ENCODE measurements at places on chromosomes 3 and 15.
A peak's percentile ranks its signal among the peaks of the same experiment; 100 is the strongest.

DNA sequence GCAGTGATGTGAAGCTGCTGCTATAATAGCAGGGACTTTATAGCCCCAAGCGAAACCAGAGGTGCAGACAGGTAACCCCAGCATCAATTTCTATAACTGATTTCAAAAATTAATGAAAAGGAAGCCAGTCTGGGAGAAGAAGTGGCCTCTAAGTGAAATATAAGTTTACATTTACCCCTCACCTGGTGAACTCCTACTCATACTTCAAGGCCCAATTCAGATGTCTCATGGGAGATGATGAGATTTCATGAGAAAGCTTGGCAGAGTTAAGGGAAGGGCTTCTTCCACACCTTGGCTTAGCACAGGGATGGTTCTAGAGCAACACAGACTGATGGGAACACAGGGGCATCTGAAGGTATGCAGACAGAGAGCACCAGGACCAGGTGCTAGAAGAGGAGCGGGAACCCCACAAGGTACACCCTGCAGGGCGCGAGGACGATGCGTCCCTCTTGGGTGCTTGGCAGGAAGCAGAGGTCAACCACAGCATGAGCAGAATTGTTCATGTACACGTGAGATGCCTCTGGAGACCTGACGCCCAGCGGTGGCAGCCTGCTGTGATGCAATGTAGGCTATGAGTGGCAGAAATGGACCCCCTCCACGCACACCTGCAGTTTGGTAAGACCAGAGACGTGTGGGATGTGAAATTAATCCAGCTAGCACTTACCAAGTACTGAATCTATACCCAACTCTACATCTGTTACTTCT lies 102.9 kb downstream of the SRGAP3 start:
- DNase-seq, result no peak

- no peak for DNase-seq
These were observed 37.6 kb upstream of the CLDN18 start for GRCh38 chr3:137972396-137972795.

- DNase-seq, result peak; percentile 97
These were observed 39.9 kb downstream of the SMAD3 start for GRCh38 chr15:67105065-67105951.

- peak; percentile 88 for DNase-seq
These were observed 173.5 kb downstream of the KLF13 start for GRCh38 chr15:31499953-31500765.

DNA sequence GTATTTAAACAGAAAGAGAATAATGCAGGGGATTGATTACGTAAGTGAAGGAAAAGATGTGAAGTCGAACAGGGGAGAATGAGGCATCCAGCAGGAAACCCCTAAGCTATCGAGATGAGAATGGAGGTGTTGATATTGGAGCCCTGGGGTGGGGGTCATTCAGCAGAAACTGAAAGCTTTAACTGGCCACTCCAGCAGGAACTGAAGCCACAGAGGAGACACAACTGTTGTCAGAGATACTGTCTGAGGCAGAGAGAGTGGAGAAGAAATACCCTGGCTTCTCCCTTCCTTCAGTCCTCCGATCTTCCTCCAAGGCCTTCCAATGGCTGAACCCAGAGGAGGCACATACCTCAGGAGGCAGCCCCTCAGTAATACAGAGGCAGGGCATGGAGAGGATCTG lies 152.4 kb downstream of the THRB start:
- DNase-seq, result no peak

GRCh38 chr3:58041826-58042324 lies 33.7 kb downstream of the FLNB start:
- DNase-seq, result no peak

DNA sequence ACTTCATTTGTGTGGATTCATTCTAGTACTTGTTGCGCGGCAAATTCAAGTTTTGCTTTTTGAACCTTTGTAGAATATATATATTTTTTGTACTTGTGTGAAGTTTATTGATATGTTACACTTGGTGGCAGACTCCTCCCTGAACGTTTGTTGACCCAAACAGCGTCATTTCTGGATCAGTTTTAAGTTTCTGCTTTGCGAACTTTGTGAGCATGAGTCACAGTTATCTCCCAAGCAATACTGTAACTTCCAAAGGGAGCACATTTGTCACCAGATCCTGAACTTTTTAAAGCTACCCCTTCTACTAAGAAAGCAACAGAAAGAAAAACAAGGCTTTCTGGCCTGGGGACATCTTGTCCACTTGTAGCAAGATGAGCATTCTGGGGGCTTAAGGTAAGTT lies 74.8 kb upstream of the CACNA2D3 start:
- no peak for DNase-seq

GRCh38 chr3:36943601-36944000 lies 1.3 kb downstream of the TRANK1 start:
- peak; percentile 5 for DNase-seq

GRCh38 chr3:82643948-82644347 lies 882.5 kb upstream of the GBE1 start:
- no peak for DNase-seq

GRCh38 chr3:51975852-51976549 lies 1.1 kb downstream of the ABHD14A start:
- peak; percentile 28 for DNase-seq

DNA sequence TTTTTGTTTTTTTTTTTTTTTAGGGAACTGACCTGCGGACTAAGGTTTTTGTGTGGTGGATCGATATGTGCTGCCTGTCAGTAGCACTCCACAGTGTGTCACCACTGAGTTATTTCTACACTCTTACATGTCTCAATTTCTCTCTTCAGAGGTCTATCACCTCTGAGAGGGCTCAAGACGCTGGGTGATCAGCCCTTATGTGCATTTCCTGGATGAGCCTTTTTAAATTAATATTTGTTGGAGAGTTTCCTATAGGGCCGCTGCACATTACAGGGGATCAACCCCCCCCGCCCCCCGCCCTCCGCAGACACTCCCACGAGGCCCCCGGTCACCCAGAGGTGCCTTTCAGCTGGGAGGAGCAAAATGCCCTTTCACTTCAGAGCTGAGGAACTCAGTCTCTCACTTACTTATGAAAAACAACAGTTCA lies 34.5 kb upstream of the AP4E1 start:
- no peak for DNase-seq

- no peak for DNase-seq
These were observed 27.5 kb downstream of the CRYGS start for GRCh38 chr3:186516646-186517045.

- DNase-seq, result no peak
These were observed 65.4 kb upstream of the XCR1 start for GRCh38 chr3:46092702-46093080.

- DNase-seq, result no peak
These were observed 228.9 kb downstream of the CD47 start for GRCh38 chr3:107861904-107862303.

DNA sequence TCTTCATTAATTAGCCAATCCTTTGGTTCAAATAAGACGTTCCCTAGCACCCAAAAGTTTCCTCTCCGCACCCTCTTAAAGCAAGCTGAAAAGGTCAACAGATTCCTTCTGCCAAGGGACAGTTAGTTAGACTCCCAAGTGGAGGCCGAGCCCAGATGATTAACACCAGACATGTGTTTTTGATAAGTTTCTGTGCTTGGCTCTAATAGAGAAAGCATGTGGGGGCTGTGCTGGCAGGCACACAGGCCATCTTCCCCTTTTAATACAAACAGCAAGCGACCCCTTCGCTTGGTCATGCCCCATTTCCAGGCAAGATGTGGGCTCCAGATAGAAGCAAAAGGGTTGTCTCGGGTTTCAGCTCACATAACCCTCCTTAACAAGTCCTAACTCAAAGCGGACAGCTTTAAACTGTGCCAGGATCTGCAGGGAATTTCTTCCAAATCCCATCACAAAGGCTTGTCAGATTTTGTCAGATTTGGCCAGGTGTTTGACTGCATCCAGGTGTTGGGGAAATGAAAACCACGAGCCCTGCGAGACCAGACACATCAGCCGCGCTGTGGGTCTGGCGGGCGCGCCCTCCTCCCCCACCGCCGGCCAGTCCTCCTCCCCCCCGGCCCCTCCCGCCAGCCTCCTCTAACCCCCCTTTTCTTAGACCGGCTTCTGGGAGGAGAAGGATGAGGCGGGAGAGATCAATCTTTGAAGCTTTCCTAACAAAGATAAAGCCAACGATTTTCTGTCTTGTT lies 3.3 kb downstream of the HES1 start:
- peak; percentile 63 for DNase-seq

DNA sequence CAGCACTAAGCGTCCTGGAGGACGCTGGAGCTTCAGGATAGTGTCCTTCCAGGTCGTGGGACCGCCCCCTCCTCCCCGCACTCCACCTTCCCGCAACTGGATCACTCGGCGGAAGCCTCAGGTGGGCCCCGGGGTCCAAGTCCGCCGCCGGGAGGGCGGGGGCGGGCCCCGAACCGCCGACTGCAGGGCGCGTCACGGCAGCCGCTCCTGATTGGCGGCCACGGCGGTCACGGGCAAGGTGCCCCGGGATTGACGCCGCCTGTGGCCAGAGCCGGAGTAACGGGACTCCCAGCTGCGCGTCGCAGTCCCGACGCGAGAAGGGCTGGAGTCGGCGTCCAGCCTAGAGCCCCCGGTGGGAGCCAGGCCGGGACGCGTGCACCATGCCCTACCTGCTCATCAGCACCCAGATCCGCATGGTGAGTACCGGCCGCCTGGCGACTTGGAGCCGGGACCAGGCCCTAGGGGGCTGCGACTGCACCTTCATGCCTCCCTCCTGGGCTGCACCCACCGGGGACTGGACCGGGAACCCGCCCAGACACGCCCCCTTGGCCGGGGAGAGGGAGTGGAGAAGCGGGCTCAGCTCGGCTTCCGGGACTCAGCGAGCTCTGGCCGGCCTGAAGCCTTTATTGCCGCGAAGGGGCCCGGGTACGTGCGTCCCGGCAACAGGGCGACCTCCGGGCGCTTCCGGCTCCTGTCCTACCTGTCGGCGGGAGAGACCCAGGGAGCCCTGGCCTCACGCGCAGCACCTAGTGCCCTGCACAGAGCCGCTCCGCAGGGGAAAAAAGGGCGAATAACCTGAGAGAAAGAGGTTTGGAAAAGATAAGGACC lies at the start of gene GCHFR:
Gene GCHFR (plus strand): TSS at position 268 of the 828 bp plus-strand sequence. CDS start 113 bp downstream, at position 381.
- no peak for DNase-seq

DNA sequence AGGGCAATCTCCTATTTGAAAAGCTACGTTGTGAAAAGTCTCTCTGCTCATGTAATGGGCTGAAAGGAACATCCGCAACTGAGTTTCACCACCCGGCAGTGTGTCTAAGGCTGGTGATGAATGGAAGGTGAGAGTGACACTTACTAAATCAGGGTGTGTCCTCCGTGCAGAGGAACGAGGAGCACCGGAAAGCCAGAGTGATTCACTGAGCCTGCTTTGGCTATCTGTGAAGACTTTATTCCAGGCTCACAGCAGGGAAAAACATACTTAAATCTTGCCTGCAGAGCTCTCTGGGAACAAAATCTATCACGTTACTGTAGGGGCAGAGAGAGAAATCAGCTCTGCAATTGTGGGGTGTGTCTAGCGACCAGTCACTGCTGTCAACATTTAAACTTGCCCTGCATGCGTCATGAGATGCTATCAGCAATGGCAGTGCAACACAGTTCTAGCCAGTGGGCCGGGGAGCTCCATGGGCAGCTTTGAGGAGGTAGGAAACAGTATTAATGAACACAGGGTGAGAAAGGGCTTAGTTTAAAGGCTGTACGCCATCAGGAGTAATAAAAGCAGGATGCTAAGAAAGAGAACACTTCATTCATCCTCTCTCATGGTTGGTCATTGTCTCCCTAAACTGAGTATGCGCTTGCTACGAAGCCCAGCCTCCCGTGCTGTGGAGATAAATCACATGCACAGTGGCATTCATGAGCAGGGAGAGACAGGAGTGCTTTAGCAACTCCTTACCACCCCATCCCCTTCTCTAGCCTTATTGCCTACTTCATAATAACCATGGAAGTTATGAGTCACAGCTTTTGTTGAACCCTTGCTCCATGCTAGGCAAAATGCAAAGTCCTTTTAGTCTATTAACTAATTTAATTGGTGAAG lies 542.7 kb upstream of the ADAMTS9 start:
- no peak for DNase-seq

GRCh38 chr3:58006661-58007060 lies 1.6 kb upstream of the FLNB start:
- no peak for DNase-seq

DNA sequence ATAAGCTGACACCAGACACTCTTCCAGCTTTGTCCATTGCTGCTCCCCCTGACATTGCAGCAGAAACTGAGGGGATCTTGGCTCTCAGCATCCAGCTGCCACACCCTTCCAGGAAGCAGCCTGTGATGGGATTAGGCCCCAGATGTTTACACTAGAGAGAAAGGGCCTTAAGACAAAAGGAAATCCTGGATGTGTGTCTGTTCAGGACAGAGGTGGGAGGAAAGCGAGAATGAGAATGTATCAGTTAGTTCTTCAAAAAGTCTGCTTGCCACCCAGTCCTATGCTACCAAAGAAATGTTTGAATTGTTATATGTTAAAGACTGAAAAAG lies 58.8 kb downstream of the HES1 start:
- no peak for DNase-seq

DNA sequence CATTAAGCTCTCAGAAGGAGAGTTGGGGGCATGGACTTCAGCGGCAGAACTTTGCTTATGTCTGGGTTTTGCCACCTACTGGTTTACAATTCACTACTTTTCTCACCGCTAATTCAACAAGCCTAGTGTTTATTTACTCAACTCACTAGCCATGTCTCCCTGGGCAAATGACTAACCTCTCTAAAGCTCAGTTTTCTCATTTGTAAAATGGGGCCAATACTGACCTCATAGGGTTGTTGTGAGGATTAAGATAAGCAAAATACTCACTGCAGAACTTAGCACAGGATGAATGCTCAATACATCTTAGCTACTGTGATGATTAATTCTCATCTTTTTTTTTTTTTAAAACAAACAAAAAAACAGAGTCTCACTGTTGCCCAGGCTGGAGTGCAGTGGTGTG lies 106.3 kb downstream of the CADPS start:
- DNase-seq, result no peak

DNA sequence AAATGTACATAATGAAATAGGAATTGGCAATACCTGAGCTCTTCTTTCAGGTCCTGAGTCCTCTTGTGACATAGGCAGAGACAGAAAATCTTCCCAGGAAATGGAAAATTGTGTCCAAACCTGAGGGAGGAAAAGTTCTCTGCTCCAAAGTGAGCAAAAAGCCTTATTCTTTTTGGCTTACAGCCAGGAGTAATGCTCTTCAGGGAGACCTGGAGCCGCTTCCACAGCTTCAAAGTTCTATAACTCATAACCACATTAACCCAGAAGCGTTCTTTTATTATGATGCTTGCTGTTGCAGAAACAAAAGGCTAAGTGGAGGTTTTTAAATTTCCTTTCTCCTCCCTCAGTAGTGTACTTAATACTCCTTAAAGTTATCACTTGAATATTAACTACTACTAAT lies 633 bp downstream of the IGSF10 start:
- no peak for DNase-seq

- no peak for DNase-seq
These were observed 3.9 kb upstream of the C15orf40 start for GRCh38 chr15:83015361-83015760.

DNA sequence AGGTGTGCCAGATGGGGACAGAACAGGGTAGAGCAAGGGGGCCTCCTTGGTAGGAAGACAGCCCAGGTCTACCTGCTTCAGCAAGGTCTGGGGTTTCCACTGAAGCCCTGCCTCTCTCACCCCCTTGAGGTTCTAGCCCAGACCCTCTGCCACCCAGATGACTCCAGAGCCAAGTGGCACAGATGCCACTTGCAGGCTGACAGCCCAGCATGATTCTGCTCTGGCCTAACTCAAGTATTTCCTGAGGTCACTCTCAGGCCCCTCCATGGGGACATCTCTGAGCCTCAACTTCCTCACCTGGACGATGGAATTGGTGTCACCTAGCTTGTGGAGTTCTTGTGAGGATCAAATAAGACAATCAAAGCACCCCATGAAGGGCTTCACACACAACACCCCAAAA lies 23.9 kb downstream of the PLXNB1 start:
- DNase-seq, result no peak

GRCh38 chr15:88653200-88654064 lies 14.6 kb downstream of the ISG20 start:
- DNase-seq, result no peak
